ENCODE measurements at places on chromosomes 3 and 15. TPM values are rescaled to one million over a fixed set of nuclear protein-coding genes. Genes with fewer than 3 reads are reported as not detected.

The DNASE1L3 gene
- not detected for total RNA-seq

The REC114 gene
- not detected for total RNA-seq

The SCG3 gene
- total RNA-seq = 9.9 TPM

The CCDC71 gene
- total RNA-seq = 23.4 TPM

- no peak for DNase-seq
Observed at GRCh38 chr3:172561897-172562640, 38.8 kb upstream of the TNFSF10 start.

The CPA3 gene
- not detected for total RNA-seq

DNA sequence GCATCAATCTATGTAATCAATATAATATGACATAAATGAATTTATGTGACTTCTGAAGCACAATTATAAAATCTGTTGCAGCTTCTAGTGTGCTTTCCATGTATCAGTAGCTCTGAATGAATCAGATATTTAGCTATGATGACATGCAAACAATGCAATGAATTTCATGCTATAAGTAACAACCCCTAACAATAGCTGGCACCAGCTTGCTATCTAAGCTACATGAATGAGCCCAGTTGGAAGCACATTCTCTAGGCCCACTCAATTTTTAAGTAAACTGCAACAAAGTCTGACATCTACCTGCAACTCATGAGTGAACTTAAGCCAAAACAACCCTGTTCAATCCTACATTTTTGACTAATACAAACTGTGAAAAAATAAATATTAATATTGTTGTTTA is 507.3 kb upstream of the ROBO1 start:
- DNase-seq = no peak

- peak; percentile 75 for DNase-seq
Observed at GRCh38 chr3:113275929-113276750, 64.8 kb downstream of the BOC start.

The DZIP1L gene
- total RNA-seq = 20.8 TPM

DNA sequence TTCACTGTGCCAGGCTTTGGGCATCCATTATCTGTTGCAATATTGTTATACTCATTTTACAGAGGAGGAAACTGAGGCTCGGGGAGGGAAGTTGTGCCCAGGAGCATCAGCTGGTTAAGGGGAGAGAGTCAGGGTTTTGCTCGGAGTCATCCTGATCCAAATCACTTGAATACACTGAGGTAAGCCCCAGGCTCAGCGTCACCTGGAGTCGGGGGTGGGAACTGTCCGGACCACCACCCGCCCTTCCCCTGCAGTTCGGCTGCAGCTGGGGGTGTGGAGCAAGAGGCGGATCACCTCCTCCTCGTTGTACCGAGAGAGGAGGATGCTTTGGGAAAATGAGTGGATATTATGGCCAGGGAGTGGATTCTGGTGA is 646 bp downstream of the HRH1 start:
- DNase-seq = peak; percentile 79

GRCh38 chr15:99542828-99543227 is 23.0 kb upstream of the MEF2A start:
- DNase-seq = no peak

- DNase-seq = no peak
Observed at GRCh38 chr3:36447061-36447460, 66.8 kb downstream of the STAC start.

The CPEB1 gene
- 1.4 TPM for total RNA-seq

The UACA gene
- 51.1 TPM for total RNA-seq

The MYO5A gene
- 12.8 TPM for total RNA-seq

The PLOD2 gene
- total RNA-seq = 35.8 TPM
